ENCODE measurements at places on chromosomes 4 and X.

DNA sequence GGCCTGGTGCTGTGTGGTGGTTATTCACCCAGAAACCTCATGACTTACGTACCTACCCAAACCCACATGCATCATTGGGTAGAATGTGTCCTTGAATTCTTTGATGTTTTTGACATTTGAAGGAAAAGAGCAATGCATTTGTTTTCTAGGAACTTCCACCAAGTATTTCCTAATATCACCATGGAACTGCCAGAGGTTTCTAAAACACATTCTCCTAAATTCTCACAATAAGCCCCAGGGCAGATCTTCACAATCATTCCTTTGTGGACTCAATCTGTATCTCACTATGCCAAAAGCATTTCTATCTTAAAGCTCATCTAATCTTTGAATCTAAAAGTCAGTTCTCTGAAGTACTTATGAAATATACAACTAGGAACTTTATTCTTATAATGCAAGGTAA lies 8.3 kb upstream of the ODAM start:
- no peak for DNase-seq

- no peak for DNase-seq
Measured at GRCh38 chrX:124863303-124863702, 456.4 kb upstream of the TEX13C start.

DNA sequence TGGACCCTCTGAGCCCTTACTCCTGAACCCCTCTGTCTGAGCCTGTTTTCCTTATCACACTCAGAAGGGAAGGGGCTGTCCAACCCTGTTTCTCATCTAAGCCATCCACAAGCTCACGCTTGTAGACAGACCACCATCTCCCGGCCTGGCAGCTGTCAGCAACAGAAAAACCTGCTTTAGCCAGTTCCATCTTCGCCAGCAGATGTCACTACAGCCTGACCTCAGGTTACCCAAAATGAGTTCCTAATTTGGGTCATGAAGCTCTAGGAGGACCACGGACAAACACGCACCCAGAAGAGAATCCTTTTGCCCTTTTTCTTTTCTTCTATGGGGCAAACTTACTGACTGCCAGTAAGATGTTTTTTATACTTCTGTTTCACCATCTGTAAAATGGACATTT lies 445.4 kb downstream of the BCOR start:
- DNase-seq, result peak; percentile 24

- no peak for DNase-seq
Measured at GRCh38 chr4:955161-955921, 18.0 kb downstream of the DGKQ start.

DNA sequence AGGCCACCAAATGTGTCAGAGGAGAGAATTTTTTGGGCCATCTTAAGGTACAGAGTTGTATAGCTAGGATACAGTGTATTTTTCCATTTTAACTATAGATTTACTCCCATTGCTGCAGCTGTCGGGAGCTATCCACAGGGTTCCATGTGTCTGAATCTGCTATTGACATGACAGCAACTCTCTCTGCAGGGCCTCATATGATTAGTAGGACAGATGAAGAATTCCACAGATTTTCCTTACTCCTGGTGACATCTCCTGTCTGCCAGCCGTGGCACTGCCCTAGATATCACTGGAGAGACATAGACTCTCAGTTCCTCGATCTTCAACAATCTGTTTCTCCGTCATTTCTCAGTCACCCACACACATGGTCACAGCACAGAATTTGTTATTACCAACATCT lies 86.5 kb downstream of the SPCS3 start:
- no peak for DNase-seq

DNA sequence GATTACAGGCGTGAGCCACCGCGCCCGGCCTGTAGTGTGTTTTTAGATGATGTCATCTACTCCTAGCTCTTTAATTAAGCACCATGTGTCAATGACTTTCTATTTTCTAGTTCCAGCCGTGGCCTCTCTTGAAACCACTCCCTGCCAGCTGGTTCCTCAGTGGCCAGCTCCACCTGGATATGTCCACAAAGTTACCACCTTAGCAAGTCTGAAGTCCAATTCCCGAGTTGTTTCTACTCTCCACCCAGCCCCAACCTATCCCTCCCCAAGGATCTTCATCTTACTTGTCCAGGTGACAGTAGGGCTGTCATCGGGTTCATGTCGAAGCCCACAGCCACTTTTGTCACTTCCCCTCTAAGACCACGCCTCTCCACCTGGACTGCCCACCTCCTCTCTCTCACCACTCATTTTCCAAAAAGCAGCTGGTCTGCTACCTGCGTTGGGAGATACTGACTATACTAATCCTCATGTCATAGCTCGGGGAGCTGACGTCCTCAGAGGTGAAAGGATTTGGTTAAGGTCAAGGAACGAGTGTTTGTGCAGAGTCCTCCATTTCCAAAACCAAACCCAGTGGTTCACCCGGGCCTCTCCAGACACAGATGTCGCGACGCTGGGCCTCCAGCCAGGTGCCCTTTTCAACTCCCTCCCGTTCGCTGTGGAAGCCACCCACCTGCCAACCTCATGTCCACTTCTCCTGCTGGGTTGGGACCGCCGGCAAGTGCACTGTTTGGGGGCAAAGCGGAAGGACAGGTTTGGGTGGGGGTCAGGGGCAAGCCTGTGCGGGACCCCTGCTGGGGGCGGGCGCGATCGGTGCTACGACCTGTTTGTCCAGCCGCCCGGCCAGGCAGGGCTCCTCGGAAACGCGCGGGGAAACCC lies 704 bp downstream of the FAM3A start:
- no peak for DNase-seq

- DNase-seq, result no peak
Measured at GRCh38 chr4:24070117-24070516, 180.3 kb upstream of the PPARGC1A start.

- no peak for DNase-seq
Measured at GRCh38 chr4:168102403-168102802, 10.1 kb downstream of the ANXA10 start.

GRCh38 chr4:9592010-9592409 lies 147.8 kb downstream of the DEFB131A start:
- no peak for DNase-seq

DNA sequence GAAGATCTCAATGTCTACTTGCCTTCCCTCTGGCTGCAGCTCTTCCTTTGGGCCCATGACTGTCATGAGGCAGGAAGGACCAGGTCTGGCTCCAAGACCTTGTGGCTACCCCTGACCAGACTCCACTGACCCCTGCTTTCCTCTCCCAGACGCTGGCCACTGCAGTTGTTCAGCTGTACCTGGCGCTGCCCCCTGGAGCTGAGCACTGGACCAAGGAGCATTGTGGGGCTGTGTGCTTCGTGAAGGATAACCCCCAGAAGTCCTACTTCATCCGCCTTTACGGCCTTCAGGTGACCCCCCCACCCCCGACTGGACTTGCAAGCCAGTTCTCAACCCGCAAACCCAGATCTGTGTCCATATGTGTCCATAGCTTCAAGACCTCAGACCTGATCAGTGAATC lies 535 bp downstream of the WAS start:
- DNase-seq, result no peak

GRCh38 chr4:118327554-118328241 lies 25.1 kb downstream of the PRSS12 start:
- DNase-seq, result no peak
